ENCODE measurements at places on chromosomes 16 and 17. TPM values are rescaled to one million over a fixed set of nuclear protein-coding genes. Genes with fewer than 3 reads are reported as not detected.

DNA sequence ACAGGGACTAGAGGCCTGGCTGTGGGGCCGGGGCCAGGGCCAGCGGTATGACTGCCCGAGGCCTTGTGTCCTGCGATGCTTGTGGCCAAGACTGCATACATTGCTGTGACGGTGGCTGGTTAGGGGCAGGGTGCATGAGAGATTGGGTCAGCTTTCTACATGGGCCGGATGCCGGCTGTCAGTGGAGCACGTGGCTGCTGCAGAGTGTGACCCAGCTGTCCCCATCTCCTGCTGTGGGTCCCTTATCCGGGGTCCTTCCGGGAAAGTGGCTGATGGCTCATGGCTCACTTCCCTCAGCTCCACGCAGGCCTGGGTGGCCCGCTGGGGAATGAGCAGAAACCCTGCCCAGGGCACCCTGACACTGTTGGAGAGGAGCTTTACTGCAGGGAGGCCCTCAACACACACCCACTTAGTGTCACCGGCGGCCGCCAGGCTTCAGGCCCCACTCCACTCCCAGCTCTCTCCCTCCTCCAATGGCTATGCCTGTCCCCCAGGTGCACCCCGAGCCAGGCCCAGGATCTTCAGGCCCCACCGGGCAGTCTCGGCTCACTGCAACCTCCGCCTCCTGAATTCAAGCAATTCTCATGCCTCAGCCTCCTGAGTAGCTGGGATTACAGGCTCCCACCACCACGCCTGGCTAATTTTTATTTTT lies 808 bp upstream of the RGS11 start:
- DNase-seq: no peak

GRCh38 chr17:34726536-34727384 lies 147.4 kb downstream of the TMEM132E start:
- no peak for DNase-seq

- DNase-seq: peak; percentile 20
Measured at GRCh38 chr17:59332749-59333377, 1.4 kb downstream of the YPEL2 start.

GRCh38 chr17:59328601-59329000 lies 2.9 kb upstream of the YPEL2 start:
- no peak for DNase-seq

- DNase-seq: no peak
Measured at GRCh38 chr16:29644973-29645693, 17.9 kb upstream of the SPN start.

GPR139 gene
- total RNA-seq: not detected

NPIPB6 gene
- total RNA-seq: not detected

PLEKHG4 gene
- total RNA-seq: 5.8 TPM

TBX2 gene
- total RNA-seq: under 0.01 TPM
